GOT3 (cell line): ENCODE measurements at places on chromosomes 2 and 18.

GRCh38 chr2:217512259-217512658 is 490.5 kb downstream of the TNS1 start:
- DNase-seq = no peak

- DNase-seq = no peak
Measured at GRCh38 chr18:13681701-13682100, 44.7 kb downstream of the FAM210A start.

DNA sequence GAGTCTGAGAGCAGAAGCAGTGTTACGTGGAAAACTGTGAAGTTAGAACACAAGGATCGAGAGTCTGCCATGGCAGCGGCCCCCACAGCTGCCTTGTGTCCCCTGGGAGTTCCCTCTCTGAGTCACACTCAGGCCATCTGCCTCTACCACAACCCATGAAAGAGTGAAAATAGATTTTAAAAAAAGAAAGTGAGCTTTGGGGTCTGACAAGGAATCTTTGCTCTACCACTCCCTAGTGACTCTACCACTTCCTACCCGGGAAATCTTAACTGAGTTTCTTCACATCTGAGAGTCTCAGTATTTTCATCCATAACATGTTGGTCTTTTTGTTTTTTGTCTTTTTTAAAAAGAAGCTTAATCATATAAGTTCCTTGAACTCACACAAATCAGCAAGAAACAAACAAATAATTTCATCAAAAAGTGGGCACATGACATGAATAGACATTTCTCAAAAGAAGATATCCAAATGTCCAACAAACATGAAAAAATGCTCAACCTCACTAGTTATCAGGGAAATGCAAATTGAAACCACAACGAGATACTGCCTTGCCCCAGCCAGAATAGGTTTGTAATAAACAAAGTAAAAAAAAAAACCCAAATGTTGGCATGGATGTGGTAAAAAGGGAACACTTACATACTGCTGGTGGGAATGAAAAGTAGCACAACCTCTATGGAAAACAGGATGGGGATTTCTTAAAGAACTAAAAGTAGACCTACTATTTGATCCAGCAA is 2.4 kb upstream of the MSGN1 start:
- no peak for DNase-seq

GRCh38 chr2:10940596-10940995 is 28.9 kb downstream of the KCNF1 start:
- no peak for DNase-seq

GRCh38 chr2:30022444-30023071 is 101.2 kb upstream of the ALK start:
- no peak for DNase-seq

- DNase-seq = no peak
Measured at GRCh38 chr2:241814393-241814642, 5.3 kb downstream of the NEU4 start.

DNA sequence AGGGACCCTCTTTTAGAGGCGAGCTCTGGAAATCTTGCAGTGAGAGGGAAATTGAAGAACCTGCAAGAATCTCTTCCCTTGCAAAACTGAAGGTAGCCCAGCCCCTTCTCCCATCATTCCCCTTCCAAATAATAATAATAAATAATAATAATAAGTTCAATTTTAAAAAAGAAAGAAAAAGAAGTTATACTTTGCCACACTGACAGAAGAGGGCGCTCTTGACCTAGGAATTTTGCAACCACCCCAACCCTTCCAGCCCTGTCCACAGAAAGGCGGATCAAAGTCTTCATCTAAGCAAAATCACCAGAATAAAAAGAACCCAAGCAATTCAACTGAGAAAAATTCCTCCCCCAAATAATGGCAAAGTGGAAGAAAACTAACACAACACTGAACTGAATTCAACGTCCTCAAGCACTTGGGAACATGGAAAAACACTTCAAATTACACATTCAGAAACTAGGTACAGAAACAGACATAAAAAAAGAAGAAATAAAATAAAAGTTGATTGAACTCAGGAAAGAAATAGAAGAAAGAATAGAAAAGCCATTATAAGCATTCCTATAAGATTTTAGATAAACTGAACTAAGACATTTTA is 98.9 kb upstream of the GLS start:
- DNase-seq = no peak

DNA sequence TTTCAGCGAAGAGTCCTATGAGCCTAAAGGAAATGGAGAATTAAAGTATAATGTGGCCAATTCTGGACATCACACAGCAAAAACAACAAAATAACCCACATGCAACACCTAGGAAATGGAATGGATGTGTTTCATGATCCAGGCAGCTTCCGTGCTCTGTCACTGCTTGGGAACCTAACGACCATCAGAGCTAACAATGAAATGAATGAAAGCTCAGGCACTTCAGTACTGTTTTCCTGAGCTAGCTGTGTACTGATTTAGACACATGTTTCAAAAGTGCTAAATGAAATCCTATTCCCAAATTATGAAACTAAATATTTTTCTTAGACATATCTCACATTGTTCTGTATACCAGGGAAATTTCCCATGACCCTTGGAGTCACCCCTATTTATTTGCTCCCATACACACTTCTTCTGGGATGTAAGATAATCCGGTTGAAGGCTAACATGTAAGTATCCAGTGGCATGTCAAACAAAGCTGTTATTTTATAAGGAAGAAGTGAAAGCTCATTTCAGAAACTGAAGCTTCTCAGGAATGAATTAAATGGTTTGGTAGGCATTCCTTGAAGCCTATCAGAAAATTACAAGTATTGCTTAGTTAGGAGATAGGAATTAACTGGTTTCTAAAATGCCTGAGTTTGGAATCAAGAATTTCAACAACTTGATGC is 108.5 kb upstream of the RND3 start:
- DNase-seq = no peak

- DNase-seq = no peak
Measured at GRCh38 chr2:182372661-182373060, 54.2 kb downstream of the PDE1A start.

GRCh38 chr18:10230072-10230471 is 224.4 kb upstream of the APCDD1 start:
- no peak for DNase-seq

GRCh38 chr2:137115081-137115794 is 349.9 kb downstream of the THSD7B start:
- DNase-seq = no peak

DNA sequence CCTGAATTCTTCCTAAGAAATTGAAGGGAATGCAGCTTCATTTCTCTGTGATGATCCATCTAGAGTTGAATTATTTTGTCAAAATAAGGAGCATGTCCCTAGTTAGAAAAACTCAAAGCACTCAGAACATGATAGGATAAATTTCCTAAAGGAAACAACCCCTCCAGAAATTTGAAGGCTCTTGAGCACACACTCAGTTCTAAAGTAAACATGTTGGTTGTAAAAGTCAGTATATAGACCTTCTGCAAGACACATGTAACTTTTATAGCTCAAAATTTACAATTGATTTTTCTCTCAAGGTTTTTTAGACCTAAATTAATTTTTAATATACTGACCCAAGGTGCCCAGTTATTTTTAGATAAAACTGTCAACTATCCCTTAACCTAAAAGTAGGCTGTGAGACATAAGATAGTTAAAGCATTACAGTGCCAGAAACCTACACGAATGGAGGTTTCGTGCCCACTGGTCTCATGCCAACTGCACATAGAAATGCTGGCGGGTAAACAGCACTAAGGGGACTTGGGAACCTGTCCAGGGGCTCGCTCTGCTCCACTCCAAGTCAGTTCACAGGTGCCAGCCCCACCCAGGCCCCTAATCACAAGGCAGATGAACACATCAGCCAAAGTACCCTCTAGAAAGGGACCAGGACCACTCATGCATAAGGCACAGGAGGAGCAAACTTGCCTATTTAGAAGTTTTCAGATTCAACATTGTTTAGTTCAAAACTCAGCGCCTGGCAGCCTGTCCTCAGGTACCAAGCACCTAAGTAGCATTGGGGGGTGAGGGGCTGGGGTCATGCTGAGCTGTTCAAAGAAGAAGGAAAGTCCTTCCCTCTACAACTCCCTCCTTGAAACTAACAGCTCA is 106.5 kb downstream of the SMC6 start:
- no peak for DNase-seq

GRCh38 chr2:8779795-8780671 is 57.4 kb downstream of the KIDINS220 start:
- no peak for DNase-seq

DNA sequence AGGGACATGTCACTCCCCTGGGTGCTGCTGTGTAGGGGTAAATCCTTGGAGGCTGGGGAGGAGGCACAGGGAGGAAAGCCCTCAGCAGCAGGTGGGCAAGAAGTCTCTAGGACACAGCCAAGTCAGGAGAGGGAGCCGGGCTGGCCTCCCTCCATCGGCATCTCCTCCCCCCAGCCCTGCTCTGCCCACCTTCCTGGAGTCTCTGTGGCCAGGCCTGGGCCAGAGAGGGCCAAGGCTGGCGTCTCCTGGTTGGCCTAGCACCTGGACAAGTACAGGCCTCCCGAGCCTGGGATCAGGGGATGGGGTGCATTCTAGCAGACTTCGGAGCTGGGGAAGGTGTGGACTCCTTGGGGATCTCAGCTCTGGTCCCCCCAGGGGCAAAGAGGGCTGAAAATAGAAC is 1.8 kb downstream of the SPEG start:
- no peak for DNase-seq

- DNase-seq = no peak
Measured at GRCh38 chr2:180979749-180980105, 678 bp upstream of the UBE2E3 start.

DNA sequence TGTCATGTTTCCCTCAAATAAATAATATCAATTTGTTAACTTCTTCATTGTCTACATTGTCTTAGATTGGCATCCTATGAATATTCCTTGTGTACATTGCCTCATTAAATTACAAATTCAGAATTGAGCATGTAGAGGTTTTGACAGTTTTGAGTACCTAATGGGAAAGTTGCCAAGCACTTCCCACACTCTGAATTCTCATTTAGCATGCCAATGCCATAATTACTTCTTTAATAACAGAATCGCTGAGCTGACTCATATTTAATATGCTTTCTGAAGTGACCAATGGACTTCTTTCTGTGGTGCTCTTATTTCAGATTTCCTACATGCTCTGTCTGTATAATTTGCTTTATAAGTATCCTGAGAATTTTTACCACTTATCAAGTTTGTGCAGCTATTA is 114.4 kb upstream of the NOL4 start:
- DNase-seq = no peak

GRCh38 chr2:229610872-229611271 is 103.5 kb downstream of the DNER start:
- no peak for DNase-seq

DNA sequence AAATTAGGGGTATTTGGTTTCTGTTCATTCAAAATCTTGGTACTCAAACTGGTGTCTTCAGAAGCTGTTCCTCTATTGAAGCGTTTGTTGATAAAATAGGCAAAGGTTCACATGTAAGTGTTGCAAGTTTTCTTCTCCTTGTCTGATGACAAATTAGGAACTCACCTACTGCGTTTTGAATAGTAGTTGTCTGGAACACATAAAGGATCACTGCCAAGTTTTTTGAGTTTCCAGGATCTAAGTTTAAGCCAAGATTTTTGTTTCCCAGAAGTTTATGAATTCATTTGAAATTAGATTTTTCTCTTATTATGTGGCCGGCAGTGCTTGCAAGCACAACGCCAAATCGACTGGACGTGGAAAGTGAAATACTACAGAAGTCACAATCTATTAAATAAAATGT is 85.4 kb downstream of the ARHGEF33 start:
- no peak for DNase-seq

- no peak for DNase-seq
Measured at GRCh38 chr18:51541230-51541629, 343.7 kb upstream of the MEX3C start.

- no peak for DNase-seq
Measured at GRCh38 chr2:160916300-160916699, 243.9 kb upstream of the TANK start.

DNA sequence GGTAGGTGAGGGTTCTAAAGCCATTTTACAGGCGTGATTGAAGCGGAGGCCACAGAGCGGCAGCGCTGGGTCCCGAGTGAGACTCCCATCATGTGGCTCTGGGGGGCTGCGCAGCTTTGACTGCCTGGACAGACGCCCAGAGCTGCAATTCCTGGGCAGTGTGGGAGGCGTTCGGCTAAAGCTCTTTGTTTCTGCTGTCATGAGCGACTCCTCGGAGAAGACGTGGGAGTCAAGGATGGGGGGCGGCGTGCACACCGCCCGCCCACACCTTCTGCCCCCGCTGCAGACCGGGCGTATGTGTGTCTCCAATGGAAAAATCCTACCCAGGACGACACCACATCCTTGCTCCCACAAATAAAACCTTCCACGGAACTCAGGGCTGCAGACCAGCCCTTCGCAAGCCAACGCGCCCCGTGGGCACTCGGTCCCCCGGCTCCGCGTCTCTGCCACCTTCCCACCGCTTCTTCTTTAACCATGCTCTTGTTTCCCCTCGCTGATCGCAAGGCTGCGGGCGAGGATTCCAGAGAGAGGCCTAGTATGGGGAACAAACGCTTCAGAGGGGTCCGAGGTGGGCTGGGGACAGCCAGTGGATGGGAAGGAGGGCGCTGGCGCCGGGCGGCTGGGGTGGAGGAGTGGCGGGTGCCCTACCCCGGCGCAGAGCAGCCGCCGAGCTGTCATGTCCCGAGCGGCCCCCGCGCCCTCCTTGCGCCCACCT is 680 bp upstream of the LBH start:
- DNase-seq = no peak

GRCh38 chr18:12776821-12777471 is 74.1 kb downstream of the PSMG2 start:
- DNase-seq = no peak

GRCh38 chr2:50623244-50623643 is 408.7 kb downstream of the NRXN1 start:
- DNase-seq = no peak

GRCh38 chr2:202965810-202966460 is 48.7 kb upstream of the NBEAL1 start:
- no peak for DNase-seq

DNA sequence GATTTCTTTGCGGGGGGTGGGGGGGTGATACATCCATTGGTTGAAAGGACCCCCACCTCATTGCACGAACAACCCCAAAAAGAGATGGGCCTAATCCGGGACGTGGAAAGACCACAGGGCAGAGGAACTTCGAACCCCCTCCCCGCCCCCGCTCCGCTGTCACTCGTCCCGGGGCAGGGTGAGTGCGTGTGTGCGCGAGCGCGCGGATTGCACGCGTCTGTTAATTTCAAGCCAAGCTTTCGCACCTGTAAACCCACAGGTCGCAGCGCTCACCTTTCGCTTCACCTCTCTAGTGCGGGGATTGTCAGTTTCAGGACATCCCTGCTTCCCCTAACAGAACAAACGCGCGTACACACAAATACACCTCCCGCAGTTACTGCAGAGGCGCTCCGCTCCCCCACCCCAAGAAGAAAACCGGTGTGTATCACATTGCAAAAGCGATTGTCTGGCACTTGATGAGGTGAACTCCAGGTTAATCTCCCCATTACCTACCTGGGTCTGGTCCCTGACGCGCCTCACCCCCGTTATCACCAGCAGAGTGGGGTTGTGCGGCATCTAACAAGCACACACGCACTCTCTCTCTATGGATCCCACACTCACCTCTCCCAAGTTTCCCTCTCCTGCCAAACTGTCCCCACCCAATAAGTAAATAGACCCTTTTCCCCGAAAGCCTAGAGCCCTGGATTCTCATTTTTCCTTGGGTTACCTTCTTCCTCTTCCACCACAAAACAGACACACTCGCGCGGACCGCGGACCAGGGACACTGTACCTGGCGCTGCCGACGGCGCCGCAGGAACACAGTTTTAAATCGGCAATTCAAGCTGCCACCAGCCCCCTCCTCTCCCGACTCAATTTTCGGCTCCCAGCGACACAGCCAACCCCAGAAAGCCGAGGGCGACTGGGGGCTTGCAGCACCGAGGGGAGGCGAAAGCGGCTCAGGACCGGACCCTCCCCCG is 1.0 kb downstream of the CYP26B1 start:
- no peak for DNase-seq

GRCh38 chr2:233096006-233096405 is 35.9 kb downstream of the INPP5D start:
- DNase-seq = no peak
